Amygdala (tissue), 56 donors: ENCODE measurements at places on chromosomes 4 and X.

DNA sequence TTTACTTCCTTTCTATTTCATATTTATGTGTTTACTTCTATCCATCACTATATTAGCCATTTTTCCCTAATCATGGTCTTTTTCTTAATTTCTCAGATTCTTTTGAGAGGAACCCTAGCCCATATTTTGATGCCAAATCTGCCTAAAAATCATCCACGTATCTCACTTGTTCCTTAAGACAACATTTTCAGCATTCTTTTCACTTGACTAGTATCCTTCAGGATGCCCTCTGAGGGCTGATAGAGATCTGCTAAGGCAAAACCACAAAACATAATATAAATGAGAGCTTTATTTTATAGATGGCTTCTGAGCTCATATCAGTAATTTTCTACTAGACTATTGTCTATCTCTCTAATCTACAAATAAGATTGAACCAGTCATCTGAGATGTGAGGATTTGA is 341.9 kb downstream of the GPM6A start:
- no peak for DNase-seq

GRCh38 chrX:112512509-112512908 is 167.2 kb downstream of the LHFPL1 start:
- no peak for DNase-seq

- no peak for DNase-seq
Measured at GRCh38 chr4:142318280-142318679, 527.8 kb downstream of the INPP4B start.

DNA sequence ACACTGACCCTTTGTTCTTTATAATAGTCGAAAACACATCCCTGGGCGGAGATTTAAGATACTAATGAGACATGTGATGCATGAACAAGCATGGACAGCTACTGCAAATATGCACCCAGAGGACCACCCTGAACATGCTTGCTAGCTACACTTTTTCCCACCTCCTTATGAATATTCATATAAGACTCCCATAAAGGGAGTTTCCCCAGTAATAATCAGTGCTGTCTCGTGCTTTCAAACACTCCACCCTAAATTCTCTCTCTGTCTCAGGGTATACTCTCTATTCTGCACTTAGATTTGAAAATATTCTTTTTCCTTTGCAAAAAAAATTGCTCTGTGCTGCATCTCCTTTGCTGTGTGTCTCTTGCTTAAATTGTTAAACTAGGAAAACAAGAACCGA is 64.4 kb upstream of the CT45A1 start:
- DNase-seq = no peak

DNA sequence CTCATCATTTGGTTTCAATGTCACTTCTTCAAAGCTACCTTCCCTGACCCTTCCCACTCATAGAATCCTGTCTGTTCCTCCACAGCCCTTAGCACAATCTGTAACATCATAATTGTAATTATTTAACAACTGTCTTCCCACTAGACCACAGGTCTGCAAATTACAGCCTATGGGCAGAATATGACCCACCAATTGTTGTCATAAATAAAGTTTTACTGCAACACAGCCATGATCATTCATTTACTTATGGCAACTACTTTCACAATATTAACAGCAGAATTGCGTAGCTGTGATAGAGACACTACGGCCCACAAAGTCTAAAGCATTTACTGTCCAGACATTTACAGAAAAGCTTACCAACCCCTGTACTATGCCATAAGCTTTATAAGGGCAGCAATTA is 15.9 kb downstream of the USP46 start:
- no peak for DNase-seq

DNA sequence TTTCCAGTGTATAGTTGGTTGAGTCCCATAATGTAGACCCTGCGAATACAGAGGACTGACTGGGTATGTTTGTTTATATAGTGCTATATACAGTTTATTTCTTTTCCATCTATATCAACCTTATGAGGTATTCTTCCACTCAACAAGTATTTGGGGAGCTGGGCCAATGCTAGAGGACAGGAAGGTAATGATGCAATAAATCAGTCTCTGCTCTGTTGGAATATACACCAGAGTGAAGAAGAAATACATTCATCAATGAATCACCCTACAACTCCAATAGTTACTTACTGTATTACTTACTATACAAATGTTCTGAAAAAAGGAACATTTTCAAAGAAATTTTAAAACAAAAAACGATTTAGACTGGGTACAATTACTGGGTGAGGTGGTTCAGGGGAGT is 2.1 kb upstream of the ARSJ start:
- DNase-seq = no peak

DNA sequence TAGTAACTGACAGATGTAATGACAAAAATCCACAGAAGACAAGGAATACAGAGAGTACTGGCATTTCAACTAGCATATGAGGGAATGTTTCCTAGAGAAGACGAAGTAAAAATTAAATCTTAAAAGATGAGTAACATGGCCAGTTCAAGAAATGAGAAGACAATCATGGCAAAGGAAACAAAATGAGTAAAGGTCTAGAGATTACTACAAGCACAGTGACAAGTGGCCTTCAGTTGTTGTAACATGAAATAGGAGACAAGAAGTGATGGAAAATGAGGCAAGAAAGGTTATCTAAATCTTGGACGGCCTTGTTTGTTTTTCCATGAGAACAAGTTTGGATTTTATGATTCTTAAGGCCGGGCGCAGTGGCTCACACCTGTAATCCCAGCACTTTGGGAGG is 81.0 kb downstream of the PPA2 start:
- DNase-seq = no peak

- no peak for DNase-seq
Measured at GRCh38 chr4:23911675-23912455, 22.0 kb upstream of the PPARGC1A start.

GRCh38 chr4:161237495-161237894 is 926.3 kb downstream of the FSTL5 start:
- no peak for DNase-seq

DNA sequence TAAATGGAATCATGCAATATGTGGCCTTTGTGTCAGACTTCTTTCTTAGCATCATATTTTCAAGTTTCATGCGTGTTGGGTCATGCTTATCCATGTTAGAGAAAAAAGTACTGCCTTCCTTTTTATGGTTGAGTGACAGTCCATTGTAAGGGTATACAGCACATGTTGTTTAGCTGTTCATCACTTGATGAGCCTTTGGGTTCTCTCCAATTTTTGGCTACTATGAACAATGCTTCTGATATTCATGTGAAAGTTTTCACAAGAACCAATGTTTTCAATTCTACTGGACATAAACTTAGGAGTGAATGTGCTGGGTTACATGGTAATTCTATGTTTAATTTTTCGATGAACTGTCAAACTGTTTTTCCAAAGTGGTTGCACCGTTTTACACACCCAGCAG is 28.1 kb upstream of the LNX1 start:
- no peak for DNase-seq

- no peak for DNase-seq
Measured at GRCh38 chr4:156193800-156194199, 240.1 kb upstream of the CTSO start.

DNA sequence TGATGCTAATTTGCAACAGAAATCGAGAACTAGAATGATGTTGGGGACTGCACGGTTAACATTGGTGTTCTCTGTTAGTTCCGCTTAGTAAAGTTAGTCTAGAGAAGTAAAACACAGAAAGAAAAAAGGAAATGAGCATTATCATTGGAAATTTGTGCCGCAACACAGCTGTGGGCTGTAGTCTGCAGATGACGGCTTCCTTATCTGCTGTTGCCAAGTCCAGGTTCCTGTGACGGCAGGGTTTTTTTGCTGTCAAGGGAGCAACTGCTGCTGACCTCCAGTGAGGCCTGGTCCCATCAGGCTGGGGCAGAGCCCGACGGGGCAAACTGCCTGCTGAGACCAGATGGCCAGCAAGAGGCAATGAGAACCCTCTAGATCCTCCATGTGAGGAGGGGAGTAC is 38.9 kb upstream of the PHEX start:
- DNase-seq = no peak

DNA sequence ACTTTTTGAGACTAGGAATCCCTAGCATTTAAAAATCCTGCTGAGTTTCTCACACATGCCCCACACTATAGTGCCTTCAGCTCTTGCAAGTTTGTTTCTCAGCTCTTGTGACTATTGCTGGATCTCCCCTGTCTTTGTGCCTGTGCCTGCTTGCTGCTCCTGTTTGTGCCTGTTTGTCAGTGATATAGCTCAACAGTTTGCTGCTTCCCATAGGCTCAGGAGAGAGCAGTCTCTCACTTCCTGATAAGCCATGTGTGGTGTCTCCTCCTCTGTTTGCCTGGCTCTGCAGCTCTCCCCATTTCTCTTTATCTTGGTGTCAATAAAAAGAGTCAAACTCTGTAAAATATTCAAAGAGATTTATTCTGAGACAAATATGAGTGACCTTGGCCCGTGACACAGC is 259.8 kb upstream of the CLNK start:
- no peak for DNase-seq

DNA sequence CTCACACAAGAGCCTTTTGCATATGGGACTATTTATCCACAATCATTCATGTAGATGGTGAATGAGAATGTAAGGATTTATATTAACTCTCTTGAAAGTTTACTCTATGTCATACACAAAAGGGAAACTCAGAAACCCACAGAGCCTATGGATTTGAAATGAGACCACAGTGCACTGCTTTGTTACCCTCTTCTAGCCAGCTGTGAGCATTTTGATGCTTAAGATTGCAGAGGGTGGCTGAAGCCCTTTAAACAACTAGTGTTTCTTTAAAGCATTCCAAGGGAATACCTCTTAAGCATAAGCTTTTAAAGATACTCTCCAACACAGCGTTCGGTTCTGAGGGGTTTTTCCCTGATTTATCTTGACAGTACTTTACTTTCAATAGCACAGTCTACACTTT is 113.9 kb downstream of the NKX6-1 start:
- DNase-seq = no peak

GRCh38 chr4:88592600-88593448 is 544 bp downstream of the HERC3 start:
- peak; percentile 41 for DNase-seq

GRCh38 chrX:38652934-38653442 is 91.6 kb downstream of the TSPAN7 start:
- no peak for DNase-seq

DNA sequence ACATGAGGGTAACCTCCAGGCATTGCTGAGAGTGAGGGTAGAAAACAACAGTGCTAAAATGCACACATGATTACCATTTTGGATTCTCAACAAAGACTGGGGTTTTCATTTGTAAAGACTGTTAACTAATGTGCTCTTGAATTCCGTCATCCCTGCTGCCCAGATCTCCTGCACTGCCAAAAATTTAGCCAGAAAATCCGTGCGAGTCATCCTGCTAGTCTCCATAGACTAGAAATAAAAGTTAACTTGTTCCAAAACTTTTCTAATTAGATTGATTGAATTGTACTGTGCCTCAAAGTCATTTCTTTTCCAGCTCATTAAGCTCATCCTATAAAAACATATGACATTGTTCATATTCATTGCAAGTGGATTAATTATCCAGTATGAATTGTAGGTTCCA is 99.8 kb downstream of the ARSF start:
- no peak for DNase-seq

DNA sequence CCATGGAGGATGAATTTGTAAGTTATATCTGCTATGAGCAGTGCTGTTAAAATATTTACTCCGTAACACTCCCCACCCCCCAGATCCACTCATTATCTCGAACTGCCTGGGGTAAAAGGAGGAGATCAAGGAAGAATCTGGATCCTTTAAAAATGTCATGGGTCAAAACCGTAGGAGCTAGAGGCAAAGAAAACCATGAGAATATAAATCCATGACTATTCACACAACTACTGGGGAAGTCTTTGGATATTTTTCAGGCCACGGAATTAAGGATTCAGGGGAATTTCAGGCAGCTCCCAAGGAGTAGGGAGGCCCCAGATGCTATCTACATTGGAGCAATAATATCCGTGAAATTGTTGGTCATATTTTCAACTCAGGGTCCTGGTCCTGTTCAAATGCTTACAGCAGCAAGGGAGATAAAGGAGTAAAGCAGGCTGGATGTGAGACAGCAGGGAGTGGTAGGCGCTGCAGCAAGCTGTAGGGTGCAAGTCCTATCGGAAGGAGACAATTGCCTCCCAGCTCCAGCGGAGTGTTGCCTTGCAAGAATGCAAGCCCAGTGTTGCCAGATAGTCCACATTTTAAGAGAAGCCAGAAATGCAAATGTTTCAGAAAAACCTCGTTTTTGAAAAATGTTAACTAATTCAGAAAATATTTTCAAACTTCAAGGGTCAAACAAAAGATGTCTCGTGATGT is 116.2 kb upstream of the KIT start:
- DNase-seq = no peak

DNA sequence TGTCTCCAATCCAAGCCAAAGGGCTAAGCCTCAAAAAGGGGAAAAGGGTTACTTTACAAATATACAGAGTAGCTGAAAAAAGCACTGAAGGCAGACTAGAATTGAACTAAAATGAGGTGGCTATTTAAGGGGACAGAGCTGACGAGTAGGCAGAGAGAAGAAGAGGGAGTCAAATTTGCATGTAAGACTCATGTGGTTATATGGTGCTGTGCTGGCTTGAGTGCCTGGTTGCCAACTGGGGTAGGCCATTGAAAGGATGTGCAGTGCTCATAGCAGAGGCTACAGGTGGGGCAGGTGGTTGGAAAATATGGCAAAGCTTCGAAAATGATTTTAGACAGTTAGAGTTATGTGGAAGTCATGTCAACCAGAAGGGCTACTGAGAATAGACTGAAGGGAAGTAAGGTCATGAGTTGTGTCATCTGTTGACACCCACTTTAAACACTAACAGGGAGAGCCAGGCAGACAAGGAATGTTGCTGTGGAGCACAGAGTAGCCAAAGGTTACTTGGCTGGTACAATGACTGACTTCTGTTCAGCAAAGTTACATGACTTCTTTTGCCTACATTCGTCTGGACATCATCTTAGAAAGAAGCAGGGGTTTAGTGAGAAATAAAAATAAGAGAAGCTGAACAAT is 1210.4 kb downstream of the ADGRL3 start:
- DNase-seq = no peak

- DNase-seq = no peak
Measured at GRCh38 chr4:94564252-94564651, 112.5 kb downstream of the PDLIM5 start.

GRCh38 chr4:178037459-178038214 is 595.4 kb upstream of the AGA start:
- DNase-seq = no peak

DNA sequence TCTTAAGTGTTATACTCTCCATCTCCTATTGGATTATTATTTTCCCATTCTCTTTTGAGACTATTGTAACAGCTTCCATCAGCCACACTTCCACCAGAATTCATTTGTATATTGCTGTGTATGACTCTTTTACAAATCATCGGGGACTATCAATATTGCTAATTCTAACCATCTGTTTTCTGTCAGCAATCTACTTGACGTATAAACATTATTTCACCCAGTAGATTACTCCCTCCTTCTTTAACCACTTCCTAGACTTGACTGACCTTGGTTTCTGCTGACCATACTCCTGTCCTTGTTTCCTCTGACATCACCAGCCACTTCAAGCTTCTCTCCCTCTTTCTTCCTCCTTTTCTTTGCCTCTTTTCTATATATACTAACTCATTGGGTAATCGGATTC is 402.9 kb downstream of the PCDH18 start:
- DNase-seq = no peak
